Ascending aorta (tissue), 2 donors: ENCODE measurements at places on chromosomes 4 and X.
A peak's percentile ranks its signal among the peaks of the same experiment; 100 is the strongest.

- no peak overlapping the region for H3K4me3 ChIP-seq
- H3K4me1 ChIP-seq, result no peaks in the 10 kb centered on the region
- no peaks in the 10 kb centered on the region for H3K36me3 ChIP-seq
- no peak overlapping the region for H3K27ac ChIP-seq
- no peaks in the 10 kb centered on the region for H3K27me3 ChIP-seq
These were observed 16.4 kb upstream of the PORCN start for GRCh38 chrX:48492293-48492910.

- peaks cover 18% of the 10 kb centered on the region for H3K4me1 ChIP-seq
- H3K36me3 ChIP-seq, result no peaks in the 10 kb centered on the region
- H3K4me3 ChIP-seq, result no peak overlapping the region
These were observed 80.1 kb upstream of the MAML3 start for GRCh38 chr4:140233791-140234696.

- no peaks in the 10 kb centered on the region for H3K4me1 ChIP-seq
- DNase-seq, result no peak
- no peak overlapping the region for H3K4me3 ChIP-seq
- H3K36me3 ChIP-seq, result no peaks in the 10 kb centered on the region
- no peaks in the 10 kb centered on the region for H3K27me3 ChIP-seq
- H3K27ac ChIP-seq, result no peak overlapping the region
These were observed 4.8 kb downstream of the SAT1 start for GRCh38 chrX:23787745-23788118.

DNA sequence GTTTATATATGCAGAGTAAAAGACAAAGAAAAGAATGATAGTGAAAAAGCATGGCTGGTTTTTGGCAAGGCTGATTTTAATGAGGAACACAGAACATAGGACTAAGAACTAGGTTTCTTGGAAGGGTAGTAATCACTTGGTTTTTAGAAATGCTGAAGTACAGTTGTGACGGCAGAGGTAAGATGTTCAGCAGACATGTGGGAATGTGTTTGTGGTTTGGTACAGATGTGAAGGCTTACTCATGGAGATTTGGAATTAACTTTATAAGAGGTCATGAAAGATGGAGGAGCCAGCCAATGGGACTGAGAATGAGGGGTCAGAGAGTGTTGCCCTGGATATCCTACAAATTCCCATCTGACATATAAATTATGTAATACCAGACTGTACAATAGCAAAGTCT, 243.6 kb downstream of the NPFFR2 start:
- no peak overlapping the region for H3K27ac ChIP-seq
- no peak for DNase-seq
- no peak overlapping the region for H3K4me3 ChIP-seq
- H3K27me3 ChIP-seq, result no peaks in the 10 kb centered on the region

- H3K36me3 ChIP-seq, result no peaks in the 10 kb centered on the region
- DNase-seq, result no peak
- no peaks in the 10 kb centered on the region for H3K4me1 ChIP-seq
- no peak overlapping the region for H3K4me3 ChIP-seq
- no peak overlapping the region for H3K27ac ChIP-seq
- no peaks in the 10 kb centered on the region for H3K27me3 ChIP-seq
These were observed 77.3 kb upstream of the IGSF1 start for GRCh38 chrX:131366407-131366806.

DNA sequence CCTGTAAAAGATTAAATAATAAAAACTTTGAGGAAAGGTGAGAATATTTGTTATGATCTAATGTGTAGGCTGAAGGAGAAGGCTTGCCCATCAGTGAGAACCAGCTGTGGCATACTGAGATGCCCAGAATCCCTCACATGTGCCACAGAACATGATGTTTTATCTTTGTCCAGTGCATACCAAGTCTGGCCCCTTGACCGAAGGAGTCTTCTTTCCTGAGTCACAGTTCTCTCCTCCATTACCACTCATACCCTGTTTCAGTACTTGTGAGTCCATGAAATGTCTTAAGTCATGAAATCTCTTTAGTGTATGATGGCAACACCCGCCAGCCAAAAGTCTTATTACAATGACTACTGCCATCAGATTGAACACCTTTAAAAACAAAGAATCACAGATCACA, 42.7 kb downstream of the PPARGC1A start:
- H3K27me3 ChIP-seq, result no peaks in the 10 kb centered on the region
- no peaks in the 10 kb centered on the region for H3K36me3 ChIP-seq

DNA sequence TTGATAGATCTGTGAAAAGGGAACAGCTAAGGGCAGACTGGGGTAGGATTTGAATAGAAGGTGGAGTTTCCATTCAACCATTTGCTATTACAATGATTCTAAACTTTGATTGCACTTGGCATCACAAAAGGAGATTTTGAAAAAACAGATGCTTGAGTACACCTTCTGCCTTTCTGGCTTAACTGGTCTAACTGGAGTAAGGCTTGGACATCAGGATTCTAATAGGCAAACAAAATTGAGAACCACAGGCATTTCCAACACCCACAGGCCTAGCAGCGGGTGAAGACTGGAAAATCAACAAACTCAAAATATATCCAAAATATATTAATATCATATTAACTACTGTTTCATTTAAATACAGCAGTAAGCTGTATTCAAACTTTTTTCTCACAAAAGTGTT, 1.9 kb upstream of the VEGFC start:
- H3K27ac ChIP-seq, result no peak overlapping the region
- peaks cover 3% of the 10 kb centered on the region for H3K4me1 ChIP-seq
- DNase-seq, result no peak
- H3K4me3 ChIP-seq, result no peak overlapping the region

- H3K27ac ChIP-seq, result no peak overlapping the region
- no peak overlapping the region for H3K4me3 ChIP-seq
- no peaks in the 10 kb centered on the region for H3K36me3 ChIP-seq
- H3K27me3 ChIP-seq, result no peaks in the 10 kb centered on the region
- no peaks in the 10 kb centered on the region for H3K4me1 ChIP-seq
- DNase-seq, result no peak
These were observed 105.7 kb downstream of the FRAS1 start for GRCh38 chr4:78162821-78163220.

DNA sequence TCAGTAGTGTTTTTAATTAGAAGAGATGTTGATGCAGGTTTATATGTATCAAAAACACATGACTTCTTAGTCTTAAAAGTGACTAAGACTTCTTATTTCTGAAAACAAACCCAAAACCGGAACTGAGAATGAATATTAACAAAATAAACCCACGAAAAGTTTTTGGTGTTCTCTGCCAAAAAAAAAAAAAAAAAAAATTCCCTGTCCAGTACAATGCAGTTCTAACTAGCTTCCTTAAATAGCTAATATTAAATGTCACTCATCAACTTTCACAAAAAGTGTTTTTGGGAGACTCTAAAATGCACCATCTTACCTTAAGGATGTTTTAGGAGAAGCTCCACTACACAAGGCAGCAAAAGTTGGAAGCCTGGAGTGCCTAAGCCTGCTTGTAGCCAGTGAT, 2.0 kb downstream of the ANKRD37 start:
- H3K36me3 ChIP-seq, result peaks cover 10% of the 10 kb centered on the region
- no peak for DNase-seq
- peak overlapping the region; percentile 100 for H3K27ac ChIP-seq
- H3K27me3 ChIP-seq, result no peaks in the 10 kb centered on the region
- peaks cover 2% of the 10 kb centered on the region for H3K4me1 ChIP-seq

- no peak overlapping the region for H3K27ac ChIP-seq
- no peak for DNase-seq
- H3K36me3 ChIP-seq, result no peaks in the 10 kb centered on the region
- peaks cover 9% of the 10 kb centered on the region for H3K4me1 ChIP-seq
These were observed 335.9 kb downstream of the ANK2 start for GRCh38 chr4:113385281-113385899.

DNA sequence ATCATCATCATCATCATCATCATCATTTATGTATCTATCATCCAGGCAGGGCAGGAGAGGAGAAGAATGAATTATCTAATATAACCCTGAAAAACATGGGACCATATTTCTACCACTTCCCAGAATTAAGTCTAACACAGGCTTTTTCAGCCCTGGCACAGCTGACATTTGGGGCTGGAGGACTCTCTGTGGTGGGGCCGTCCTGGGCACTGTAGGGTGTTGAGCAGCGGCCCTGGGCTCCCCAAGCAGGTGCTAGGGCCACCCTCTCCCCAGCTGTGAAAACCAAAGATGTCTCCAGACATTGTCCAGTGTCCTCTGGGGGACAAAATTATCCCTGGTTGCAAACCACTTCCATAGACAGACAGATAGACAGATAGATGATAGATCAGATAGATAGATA, 288.4 kb downstream of the CRLF2 start:
- no peak overlapping the region for H3K27ac ChIP-seq
- H3K27me3 ChIP-seq, result no peaks in the 10 kb centered on the region
- no peaks in the 10 kb centered on the region for H3K4me1 ChIP-seq
- DNase-seq, result no peak
- H3K36me3 ChIP-seq, result no peaks in the 10 kb centered on the region

- H3K36me3 ChIP-seq, result no peaks in the 10 kb centered on the region
- no peak overlapping the region for H3K27ac ChIP-seq
- H3K27me3 ChIP-seq, result no peaks in the 10 kb centered on the region
- no peak for DNase-seq
- no peaks in the 10 kb centered on the region for H3K4me1 ChIP-seq
These were observed 131.2 kb downstream of the ZNF518B start for GRCh38 chr4:10326075-10326474.

DNA sequence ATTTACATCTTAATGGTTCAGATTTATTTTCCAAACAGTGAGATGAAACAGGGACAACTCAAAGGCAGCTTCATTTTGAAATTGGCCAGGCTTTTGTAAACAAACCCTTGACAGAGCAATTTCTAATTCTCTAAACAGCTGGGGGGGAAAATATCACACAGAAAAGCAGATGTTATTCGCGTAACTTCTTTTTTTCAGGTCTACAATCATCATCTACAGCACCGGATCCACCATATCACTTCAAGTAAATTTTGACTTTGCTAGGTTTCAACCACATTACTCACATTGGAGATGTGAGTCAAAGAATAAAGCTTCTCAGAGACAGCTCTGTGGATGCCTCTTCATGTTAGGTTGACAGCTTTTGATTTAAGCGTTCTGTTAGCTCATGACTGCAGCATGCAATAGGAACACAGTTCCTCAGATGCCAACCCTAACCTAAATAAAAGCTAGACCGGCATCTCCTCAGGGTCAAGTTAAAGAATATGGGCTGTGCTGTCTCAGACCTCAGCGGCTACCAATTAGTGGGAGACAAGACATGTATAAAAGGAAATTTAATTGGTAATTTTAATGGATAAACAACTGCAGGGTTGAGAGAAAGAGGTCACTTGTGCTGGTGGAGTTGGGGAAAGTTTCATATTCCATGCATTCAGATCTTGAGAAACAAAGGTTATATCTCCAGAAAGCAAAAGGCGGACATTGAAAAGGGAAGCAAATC, 26.8 kb downstream of the AMELX start:
- no peaks in the 10 kb centered on the region for H3K36me3 ChIP-seq
- no peak overlapping the region for H3K27ac ChIP-seq
- no peak overlapping the region for H3K4me3 ChIP-seq
- DNase-seq, result no peak

GRCh38 chrX:109643687-109644086, 18.7 kb upstream of the KCNE5 start:
- H3K27ac ChIP-seq, result no peak overlapping the region
- no peak for DNase-seq
- H3K27me3 ChIP-seq, result no peaks in the 10 kb centered on the region
- H3K4me3 ChIP-seq, result no peak overlapping the region
- no peaks in the 10 kb centered on the region for H3K36me3 ChIP-seq
- H3K4me1 ChIP-seq, result no peaks in the 10 kb centered on the region

GRCh38 chr4:336893-337142, 796 bp upstream of the ZNF141 start:
- H3K4me1 ChIP-seq, result no peaks in the 10 kb centered on the region
- no peaks in the 10 kb centered on the region for H3K27me3 ChIP-seq
- H3K4me3 ChIP-seq, result peak overlapping the region; percentile 84
- H3K36me3 ChIP-seq, result no peaks in the 10 kb centered on the region

DNA sequence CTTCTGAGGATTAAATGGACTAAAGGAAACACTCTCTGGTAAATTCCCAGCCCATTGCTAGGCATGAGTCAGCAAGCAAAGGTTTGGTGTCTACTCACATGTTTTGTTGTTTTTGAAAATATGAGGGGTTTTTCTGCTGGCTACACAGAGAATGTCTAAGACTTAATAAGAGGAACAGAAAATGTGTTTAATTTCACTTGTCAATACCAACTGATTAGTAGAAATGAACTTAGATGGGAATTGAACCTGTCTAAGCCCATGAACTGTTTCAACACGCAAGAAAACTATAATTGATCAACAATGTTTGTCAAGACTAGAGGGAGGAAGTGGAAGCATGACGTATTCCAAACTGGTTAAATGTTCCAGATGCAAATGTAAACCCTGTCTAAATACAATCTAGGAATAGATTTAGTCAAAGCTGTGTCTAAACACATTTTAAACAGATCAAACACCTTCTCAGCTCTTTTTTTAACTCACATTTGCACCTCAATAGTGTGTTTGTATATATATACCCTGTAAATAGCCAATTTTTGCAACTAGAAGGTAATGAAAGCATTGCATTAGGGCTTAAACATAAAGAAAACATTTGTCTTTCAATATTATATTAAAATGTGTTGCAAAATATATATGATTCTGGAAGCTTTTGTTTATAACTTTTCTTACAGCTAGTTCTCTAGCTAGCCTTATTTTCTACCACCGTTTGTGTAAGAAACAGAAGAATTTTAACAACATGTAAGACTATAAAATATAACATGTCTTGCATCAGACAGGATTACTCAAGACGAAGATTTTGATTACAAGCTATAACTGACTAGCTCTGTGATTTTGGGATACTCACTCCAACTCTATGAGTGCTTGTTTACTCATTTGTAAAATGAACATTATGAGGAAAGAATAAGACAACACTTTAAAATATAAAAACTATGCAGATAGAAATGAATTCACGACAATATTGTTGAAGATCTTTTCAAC, 607.8 kb downstream of the FSTL5 start:
- DNase-seq, result no peak
- no peaks in the 10 kb centered on the region for H3K36me3 ChIP-seq
- no peaks in the 10 kb centered on the region for H3K27me3 ChIP-seq
- no peak overlapping the region for H3K27ac ChIP-seq

DNA sequence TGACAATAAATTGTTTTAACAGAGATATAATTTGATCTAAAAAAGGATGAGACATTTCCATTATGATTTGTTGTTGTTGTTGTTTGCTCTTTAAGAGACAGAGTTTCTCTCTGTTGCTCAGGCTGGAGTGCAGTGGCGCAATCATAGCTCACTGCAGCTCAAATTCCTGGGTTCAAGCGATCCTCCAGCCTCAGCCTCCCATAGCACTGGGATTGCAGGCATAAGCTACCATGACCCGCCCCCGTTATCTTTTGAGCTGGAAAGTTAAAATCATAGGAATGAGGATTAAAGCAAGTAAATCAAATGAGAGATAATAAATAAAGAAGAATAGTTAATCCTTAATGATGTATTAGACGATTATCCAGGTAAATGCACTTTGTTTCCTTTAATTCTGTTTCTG, 224.4 kb upstream of the SMIM31 start:
- H3K36me3 ChIP-seq, result no peaks in the 10 kb centered on the region
- no peaks in the 10 kb centered on the region for H3K27me3 ChIP-seq
- no peak for DNase-seq
- H3K4me1 ChIP-seq, result no peaks in the 10 kb centered on the region
- no peak overlapping the region for H3K27ac ChIP-seq
- H3K4me3 ChIP-seq, result no peak overlapping the region
